H1 (cell line): ENCODE measurements at places on chromosomes 3 and 15.
A peak's percentile ranks its signal among the peaks of the same experiment; 100 is the strongest.

DNA sequence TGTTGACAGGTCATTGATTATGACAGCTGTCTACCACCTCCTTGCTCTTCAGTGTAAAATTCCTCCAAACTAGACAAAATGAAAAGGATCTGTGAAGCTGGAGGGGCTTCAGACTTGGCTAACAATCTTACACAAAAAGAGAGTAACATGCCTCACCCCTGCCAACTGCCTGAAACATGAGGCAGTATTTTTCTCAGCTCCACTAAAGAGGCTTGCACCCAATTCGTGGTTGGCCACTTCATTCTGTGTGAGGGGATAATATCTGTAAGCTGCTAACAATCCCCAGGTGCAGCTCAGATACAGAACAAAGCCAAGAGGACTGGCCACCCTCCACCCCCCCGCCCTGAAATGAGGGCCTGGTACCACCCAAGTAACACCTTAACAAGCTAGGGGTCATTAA is 2.8 kb downstream of the MB21D2 start:
- no peak for DNase-seq

DNA sequence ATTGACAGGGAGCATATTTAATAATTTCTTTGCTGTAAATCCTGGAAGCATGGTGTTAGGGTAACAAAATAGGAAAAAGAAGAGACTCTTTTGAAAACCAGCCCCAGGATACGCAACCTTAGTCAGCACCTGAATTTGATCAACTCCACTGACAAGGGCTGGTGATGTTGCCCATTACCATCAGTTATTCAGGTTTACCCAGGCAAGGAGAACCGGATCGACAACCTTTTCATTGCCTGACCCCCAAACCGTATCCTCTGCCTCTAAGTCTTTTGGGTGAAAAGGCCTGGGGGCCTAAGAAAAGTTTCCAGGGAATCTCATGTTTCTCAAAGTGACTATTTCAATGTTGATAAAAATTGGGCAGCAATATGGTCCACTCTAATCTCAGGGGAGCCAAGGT is 313.3 kb downstream of the KBTBD8 start:
- DNase-seq: no peak

GRCh38 chr3:168417016-168417415 is 321.3 kb upstream of the GOLIM4 start:
- DNase-seq: no peak

GRCh38 chr15:78775472-78775871 is 35.8 kb downstream of the ADAMTS7 start:
- no peak for DNase-seq

GRCh38 chr3:9079676-9080075 is 116.4 kb upstream of the RAD18 start:
- DNase-seq: no peak

GRCh38 chr15:92847841-92848240 is 52.3 kb upstream of the CHD2 start:
- no peak for DNase-seq

GRCh38 chr3:110518031-110518430 is 553.6 kb upstream of the NECTIN3 start:
- no peak for DNase-seq

DNA sequence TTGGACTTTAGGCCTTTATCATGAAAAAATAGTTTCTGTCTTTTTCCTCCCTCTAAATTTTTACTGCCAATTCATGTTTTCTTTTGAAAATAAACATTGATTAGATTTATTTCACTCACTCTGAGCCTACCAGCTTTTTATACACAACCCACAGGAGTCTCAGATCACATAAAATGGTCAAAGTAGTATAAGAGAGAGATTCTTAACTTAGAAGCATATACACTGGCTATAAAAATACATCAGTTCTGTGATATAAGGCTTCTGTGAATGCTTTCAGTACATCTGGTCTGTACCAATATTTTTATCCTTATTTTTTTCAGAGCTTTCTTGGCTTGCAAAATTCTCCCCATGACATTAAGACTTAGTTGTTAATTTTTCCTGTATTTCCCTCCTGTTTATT is 117.0 kb upstream of the PTX3 start:
- DNase-seq: no peak

GRCh38 chr3:157088601-157089454 is 71.1 kb downstream of the CCNL1 start:
- DNase-seq: peak; percentile 95

DNA sequence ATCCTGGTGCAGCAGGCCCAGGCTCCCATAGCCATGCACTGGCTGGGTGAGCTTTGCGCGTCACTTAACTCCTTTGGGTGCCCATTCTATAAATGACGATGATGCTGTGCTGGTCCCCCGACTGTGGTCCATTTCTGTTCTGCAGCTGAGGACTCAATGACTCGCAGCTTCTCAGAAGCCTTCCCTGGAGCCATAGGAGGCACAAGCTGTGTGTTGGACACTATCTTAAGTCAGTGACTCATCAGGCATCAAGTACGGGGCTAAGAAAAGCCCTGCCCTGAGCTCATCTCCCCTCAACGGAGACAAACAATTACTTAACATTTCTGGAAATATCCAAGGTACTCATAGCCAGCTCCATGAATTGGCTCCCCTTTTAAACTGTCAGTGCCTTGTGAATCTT is 13.8 kb upstream of the MUSTN1 start:
- no peak for DNase-seq

GRCh38 chr3:34012102-34012461 is 213.7 kb downstream of the PDCD6IP start:
- no peak for DNase-seq
